Glutamatergic neuron (in vitro differentiated cells): ENCODE measurements at places on chromosomes 2 and 18.

DNA sequence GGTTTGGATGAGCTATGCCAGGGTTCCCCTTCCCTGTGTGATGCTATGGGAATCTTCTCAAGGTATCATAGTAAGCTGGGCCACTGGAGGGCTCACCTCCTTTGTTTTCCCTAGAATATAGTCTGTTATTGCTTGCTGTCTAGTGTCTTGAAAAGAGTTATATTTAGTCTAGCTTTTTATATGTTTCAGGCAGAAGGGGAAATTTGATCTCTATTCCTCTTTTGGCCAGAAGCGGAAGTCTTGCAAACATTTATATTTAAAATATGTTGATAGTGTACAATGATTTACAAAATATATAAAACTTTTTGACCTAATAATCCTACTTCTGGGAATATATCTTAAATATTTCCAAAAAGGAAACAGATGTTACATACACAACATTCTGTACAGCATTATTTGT lies 260.7 kb downstream of the FHOD3 start:
- DNase-seq = no peak

- no peak for DNase-seq
Observed at GRCh38 chr2:141027221-141027620, 1103.6 kb downstream of the LRP1B start.

GRCh38 chr2:121049131-121049530 lies 235.9 kb downstream of the TFCP2L1 start:
- no peak for DNase-seq

- no peak for DNase-seq
Observed at GRCh38 chr2:197777823-197778407, 7.2 kb downstream of the BOLL start.

DNA sequence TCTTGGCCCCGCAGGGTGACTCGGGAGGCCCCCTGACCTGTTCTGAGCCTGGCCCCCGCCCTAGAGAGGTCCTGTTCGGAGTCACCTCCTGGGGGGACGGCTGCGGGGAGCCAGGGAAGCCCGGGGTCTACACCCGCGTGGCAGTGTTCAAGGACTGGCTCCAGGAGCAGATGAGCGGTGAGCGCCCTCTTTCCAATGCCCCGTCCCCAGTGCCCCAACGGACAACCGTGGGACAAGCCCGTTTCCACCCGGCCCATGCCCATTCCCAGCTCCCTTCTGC lies 2.6 kb upstream of the CHRND start:
- DNase-seq = no peak

DNA sequence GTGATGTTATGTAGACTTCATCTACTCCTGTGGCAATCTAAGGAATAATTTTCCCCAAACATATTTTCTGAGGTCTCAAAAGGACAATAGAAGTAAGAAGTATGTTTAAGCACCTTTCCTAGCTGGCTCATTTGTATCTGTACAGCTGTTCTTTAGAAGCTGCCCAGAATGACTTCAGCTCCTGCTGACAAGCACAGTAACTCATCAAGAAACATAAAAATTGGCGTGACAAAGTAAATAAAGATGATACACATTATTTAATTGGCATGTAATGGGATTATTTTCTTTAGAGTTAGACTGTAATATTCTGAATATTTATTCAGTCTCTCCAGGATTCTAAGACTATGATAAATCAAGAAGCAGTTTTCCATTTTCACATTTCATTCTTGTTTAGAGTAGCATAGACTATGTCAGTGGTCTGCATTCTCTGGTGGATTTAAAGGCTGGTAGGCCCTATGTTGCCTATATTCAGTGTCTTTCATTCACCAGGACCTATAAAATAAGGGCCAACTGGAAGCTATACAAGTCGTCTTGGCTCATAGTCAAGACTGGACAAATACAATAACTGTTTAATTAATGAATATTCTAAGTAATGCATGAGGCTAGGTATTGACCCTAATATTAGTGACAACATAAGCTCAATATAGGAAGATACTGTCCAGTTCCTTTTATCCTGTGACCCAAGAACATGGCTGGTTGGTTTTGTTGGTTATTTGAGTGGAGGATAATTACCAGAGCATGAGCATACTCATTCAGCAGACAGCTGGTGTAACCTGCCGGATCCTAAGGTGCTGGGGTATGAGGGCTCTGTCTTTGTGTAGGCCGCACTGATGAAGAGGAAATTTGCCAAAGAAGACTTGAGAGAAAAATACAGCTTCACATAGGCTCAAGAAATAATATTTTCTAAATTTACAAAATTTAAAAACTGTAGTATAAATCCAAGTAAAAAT lies 107.0 kb downstream of the PDE1A start:
- DNase-seq = no peak

DNA sequence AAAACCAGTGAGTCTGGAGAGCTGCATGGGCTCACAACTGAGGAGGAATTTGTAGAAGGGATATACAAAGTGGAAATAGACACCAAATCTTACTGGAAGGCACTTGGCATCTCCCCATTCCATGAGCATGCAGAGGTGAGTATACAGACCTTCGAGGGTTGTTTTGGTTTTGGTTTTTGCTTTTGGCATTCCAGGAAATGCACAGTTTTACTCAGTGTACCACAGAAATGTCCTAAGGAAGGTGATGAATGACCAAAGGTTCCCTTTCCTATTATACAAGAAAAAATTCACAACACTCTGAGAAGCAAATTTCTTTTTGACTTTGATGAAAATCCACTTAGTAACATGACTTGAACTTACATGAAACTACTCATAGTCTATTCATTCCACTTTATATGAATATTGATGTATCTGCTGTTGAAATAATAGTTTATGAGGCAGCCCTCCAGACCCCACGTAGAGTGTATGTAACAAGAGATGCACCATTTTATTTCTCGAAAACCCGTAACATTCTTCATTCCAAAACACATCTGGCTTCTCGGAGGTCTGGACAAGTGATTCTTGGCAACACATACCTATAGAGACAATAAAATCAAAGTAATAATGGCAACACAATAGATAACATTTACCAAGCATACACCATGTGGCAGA lies 3.6 kb downstream of the TTR start:
- no peak for DNase-seq

DNA sequence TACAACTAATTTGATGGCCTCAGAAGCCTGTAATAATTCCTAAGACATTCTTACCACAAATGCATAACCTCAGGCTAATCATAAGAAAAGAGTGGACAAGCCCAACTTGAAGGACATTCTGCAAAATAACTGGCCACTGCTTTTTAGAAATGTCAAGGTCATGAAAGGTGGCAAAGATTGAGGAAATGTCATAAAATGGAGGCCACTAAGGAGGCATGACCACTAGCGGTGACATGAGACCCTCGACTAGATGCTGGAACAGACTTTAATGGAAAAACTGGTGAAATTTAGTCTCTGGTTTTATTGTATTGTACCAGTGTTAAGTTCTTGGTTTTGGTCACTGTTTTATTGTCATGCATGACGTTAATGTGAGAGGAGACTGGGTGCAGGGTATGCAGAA lies 78.6 kb downstream of the SP3 start:
- DNase-seq = no peak

DNA sequence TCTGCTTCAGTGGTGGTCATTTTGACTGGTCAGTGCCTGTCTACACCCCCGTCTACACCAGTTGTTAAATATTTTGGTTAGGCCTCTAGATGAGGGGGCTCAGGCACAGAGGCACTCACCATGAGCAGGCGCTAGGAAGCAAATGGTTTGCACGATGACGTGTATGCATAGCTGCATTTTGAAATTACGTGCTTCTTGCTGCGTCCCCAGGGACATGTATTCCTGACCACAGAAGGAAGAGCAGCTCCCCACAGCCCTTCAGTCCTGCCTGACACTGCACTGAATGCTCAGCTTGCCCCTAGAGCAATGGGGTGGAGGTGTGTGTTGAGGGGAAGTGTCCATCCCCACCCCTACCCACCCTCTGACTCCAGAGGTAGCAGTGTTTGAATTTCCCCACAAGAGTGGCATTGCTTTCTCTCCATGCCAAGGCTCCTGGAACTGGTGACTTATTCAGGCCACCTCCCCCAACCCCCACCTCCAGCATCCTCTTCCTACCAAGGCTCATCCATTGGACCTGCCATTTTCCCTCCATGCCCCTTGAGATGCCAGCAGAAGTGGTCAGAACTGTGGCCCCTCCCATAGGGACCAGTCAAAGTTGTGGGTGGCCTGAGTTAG lies 11.4 kb upstream of the ZAP70 start:
- no peak for DNase-seq

- no peak for DNase-seq
Observed at GRCh38 chr2:11571170-11571569, 37.3 kb downstream of the GREB1 start.
